ENCODE measurements at places on chromosomes 2 and 18.

GRCh38 chr2:168336786-168337388, 89.5 kb upstream of the STK39 start:
- H3K36me3 ChIP-seq: no peaks in the 10 kb centered on the region
- no peak overlapping the region for H3K4me3 ChIP-seq
- peaks cover 6% of the 10 kb centered on the region for H3K4me1 ChIP-seq
- peaks cover 15% of the 10 kb centered on the region for H3K27me3 ChIP-seq

DNA sequence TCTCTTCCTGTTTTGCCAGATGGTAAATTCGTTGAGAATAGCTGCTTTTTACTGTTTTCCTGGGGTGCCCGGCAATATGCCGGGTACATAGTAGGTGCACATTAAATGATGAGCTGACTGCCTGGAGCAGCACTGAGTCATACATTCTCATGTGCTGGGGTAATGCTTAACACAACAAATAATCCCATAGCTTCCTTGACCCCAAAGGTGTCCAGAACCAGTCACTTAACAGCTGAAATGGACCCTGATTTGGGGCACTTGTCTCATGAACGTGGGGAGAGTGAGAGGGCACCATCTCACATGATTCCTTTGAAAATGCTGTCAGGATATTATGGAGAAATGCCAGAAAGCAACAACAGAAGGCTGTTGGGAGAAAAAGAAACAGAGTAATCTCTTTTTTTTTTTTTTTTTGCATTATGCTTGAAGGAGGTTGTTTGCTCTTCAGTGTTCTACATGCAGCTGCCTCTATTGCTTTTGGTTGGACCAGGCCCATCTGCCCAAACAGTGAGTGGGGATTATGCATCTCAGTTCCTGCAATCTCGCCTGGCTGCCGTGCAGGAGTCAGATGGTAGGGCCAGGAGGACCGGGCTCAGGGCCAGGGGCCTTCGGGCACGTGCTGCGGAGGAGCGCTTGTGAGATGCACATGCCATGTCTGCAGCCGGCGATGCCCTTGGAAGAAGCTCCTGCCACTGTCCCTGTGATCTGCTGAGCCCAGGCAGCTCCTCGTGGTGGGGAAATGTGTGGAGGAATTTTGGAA, 162.1 kb downstream of the SH3RF3 start:
- H3K27me3 ChIP-seq: peaks cover 10% of the 10 kb centered on the region
- DNase-seq: no peak
- no peaks in the 10 kb centered on the region for H3K36me3 ChIP-seq
- H3K27ac ChIP-seq: no peak overlapping the region
- no peaks in the 10 kb centered on the region for H3K4me1 ChIP-seq
- no peak overlapping the region for H3K4me3 ChIP-seq

GRCh38 chr18:11872479-11873136, 21.4 kb downstream of the CHMP1B start:
- peaks cover 2% of the 10 kb centered on the region for H3K4me1 ChIP-seq
- H3K4me3 ChIP-seq: no peak overlapping the region
- H3K36me3 ChIP-seq: peaks cover 4% of the 10 kb centered on the region
- peaks cover 5% of the 10 kb centered on the region for H3K27me3 ChIP-seq
- no peak overlapping the region for H3K27ac ChIP-seq
- DNase-seq: no peak

DNA sequence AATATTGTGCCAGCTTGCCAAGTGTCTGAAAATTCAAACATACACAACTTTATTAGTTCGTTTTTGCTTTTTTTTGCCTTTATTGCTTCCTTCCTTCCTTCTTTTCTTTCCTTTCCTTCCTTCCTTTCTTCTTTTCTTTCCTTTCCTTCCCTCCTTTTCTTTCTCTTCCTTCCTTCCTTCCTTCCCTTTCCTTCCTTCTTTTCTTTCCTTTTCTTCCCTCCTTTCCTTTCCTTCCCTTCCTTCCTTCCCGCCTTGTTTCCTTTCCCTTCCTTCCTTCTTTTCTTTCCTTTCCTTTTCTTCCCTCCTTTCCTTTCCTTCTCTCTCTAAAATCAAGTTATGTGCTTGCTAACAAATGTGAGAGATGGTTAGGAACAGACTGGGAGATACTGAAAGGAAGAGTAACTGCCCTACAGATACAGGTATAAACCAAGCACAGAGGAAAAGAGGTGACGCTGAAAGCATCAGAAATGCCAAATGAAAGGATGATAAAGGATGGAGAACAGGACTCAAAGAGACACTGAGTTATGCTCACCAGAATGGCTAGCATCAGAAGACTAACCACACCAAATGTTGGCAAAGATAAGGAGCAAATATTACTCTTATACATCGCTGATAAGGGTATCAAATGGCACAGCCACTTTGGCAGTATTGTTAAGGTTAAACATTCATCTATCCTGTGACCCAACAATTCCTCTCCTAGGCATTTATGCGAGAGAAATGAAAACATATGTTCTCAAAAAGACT, 151.6 kb downstream of the MREG start:
- H3K36me3 ChIP-seq: no peaks in the 10 kb centered on the region
- no peak overlapping the region for H3K4me3 ChIP-seq
- peaks cover 11% of the 10 kb centered on the region for H3K27me3 ChIP-seq
- no peaks in the 10 kb centered on the region for H3K4me1 ChIP-seq
- DNase-seq: no peak
- no peak overlapping the region for H3K27ac ChIP-seq

DNA sequence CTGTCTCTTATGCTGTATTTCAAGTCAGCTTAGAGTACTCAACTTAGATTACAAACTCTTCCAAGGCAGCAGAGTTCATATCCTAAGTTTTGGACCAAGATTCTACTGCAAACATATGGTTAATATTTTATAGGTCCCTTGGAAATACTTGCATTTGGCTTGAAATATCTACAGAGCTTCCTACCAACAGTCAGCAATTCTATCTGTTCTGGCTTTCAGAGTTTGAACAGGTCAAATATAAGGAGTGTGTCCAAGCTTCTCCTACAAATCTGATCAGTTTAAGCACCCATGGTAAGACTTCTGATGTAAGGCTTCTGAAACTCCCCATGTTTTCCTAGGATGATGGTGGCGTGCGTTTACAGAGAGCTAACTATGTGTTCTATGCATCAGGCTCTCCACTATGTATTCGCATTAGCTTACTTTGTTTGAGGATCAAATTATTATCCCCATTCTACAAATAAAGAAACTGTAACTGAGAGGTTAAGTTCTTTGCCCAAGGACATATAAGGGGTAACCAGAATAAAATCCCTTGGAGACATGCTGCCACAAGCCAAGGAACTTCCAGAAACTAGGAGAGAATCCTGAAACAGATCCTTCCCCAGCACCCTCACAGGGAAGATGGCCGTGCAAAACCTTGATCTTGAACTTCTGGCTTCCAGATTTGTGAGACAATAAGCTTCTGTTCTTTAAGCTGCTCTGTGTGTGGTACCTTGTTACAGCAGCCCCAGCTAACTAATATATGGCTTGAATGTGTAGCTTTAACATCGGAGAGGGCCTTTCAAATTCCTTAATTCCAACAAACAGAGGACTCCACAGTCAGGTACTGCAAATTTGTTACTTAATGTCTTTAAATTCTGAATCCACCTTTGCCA, 55.1 kb downstream of the ATP8B1 start:
- H3K4me3 ChIP-seq: no peak overlapping the region
- no peak for DNase-seq
- peaks cover 4% of the 10 kb centered on the region for H3K27me3 ChIP-seq
- H3K36me3 ChIP-seq: no peaks in the 10 kb centered on the region
- peaks cover 7% of the 10 kb centered on the region for H3K4me1 ChIP-seq

DNA sequence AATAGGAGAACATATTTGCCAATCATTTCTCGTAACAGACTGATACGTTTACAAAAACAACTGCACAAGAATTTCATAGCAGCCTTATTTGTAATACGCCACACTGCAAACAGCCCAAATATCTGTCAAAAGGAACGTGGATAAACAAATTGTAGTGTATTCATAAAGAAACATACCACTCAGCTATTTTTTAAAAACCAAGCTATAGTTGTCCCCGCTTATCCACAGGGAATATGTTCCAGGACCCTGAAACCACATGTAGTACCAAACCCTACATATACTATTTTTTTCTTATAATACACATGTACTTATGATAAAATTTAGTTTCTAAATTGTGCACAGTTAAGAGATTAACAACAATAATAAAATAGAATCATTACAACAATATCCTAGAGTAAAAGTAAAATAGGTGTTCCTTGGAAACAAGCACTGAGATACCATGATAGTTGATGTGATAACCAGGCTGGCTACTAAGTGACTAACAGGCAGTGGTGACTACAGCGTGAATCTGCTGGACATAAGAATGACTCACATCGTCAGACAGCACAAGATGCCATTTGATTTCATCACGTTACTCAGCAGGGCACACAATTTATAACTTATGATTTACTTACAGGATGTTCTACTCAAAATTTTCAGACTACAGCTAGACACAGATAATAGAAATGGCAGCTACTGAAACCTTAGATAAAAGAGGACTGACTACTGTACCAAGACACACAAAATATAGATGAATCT, 367.4 kb downstream of the NCKAP5 start:
- H3K4me3 ChIP-seq: no peak overlapping the region
- no peaks in the 10 kb centered on the region for H3K27me3 ChIP-seq
- H3K27ac ChIP-seq: no peak overlapping the region
- no peaks in the 10 kb centered on the region for H3K4me1 ChIP-seq
- no peak for DNase-seq

DNA sequence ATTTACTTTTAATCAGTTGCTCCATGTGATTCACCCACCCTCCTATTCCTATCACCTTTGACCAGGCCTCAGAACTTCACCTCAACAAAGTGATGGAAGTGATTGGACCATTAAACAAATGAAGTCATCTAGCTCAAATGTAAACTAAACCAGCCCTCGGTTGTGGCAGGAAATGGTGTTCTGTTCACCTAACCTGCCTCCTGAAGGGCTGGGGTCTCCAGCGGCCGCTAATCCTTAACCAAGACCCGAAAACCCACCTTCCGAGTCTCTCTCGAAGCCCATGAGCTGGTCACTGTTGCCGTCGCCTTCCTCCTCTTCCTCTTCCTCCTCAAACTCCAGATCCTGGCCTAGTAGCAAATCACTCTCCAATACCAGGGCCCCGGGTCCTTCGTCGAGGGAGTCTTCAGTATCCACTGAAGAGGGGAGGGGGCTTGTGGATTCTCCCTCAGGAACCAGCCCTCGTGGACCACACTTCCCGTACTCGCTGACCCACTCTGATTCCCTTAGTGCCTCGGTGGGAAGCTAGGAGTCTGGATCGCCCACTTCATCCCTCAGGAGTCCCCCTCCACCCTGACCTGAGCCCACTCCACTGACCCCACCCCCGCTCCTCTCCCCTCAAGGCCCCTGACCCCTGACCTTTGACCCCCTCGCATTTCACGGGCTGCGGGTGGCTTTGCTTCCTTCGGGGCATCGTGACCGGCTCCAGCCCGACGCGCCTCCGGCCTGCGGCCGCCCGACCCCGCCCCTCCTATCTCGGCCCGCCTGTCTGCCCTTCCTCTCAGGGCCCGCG, 503 bp downstream of the ZNF513 start:
- H3K4me1 ChIP-seq: peaks cover 18% of the 10 kb centered on the region
- peak overlapping the region; percentile 86 for H3K4me3 ChIP-seq
- peak overlapping the region; percentile 89 for H3K27ac ChIP-seq
- no peaks in the 10 kb centered on the region for H3K27me3 ChIP-seq
- peaks cover 89% of the 10 kb centered on the region for H3K36me3 ChIP-seq
- no peak for DNase-seq

- no peaks in the 10 kb centered on the region for H3K27me3 ChIP-seq
- peaks cover 25% of the 10 kb centered on the region for H3K4me1 ChIP-seq
- peak overlapping the region; percentile 70 for H3K4me3 ChIP-seq
- no peaks in the 10 kb centered on the region for H3K36me3 ChIP-seq
- DNase-seq: peak; percentile 85
These were observed 2.2 kb downstream of the SH2D6 start for GRCh38 chr2:85420536-85421259.

DNA sequence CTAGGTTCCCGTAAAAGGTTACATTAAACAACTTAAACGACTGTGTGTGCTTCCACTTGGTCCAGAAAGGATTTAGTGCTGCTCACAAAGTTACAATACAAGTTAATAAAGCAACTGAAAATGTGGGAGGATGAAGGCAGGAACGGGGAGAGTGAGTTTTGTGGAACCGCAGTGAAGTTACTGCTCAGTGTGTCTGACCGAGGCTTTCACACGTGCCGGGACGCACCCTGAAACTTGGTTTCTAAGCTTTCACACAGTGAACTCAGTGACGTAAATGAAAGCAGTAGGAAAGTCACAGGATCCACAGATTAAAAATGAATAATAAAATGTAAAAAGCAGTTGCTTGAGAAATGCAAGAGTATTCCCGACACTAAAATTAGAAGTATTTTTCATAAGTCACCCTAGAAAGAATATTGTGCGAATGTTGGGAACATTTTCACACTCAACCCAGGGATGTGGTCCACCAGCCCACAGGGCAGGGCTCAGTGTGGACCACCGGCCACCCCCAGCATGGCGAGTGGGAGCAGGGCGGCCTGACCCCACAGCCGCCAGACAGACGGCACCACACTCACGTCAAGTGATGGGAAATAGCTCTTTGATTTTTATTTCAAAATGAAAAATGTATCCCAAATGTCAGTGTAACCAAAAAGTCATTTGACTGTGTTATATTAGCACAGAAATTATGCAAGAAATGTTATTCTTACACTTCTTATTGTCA, 32.6 kb upstream of the CHMP1B start:
- no peak overlapping the region for H3K27ac ChIP-seq
- no peaks in the 10 kb centered on the region for H3K4me1 ChIP-seq
- no peak overlapping the region for H3K4me3 ChIP-seq
- H3K27me3 ChIP-seq: no peaks in the 10 kb centered on the region
- no peaks in the 10 kb centered on the region for H3K36me3 ChIP-seq

DNA sequence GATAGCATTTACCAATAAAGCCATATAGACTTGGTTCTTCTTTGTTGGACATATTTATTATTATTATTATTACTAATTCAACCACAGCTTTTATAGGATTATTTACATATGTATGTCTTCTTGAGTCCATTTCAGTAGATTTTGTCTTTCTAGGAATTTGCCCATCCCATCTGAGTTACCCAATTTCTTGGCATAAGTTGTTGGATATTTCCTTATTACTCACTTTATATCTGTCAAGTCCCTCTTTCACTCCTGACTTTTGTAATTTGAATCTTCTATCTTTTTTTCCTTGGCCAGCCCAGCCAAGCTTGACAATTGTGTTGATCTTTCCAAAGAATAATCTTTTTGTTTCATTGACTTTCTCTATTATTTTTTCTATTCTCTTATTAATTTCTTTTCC, 543.7 kb downstream of the SUCLG1 start:
- no peaks in the 10 kb centered on the region for H3K4me1 ChIP-seq
- H3K27ac ChIP-seq: no peak overlapping the region
- no peak for DNase-seq
- H3K27me3 ChIP-seq: no peaks in the 10 kb centered on the region
- no peak overlapping the region for H3K4me3 ChIP-seq
- no peaks in the 10 kb centered on the region for H3K36me3 ChIP-seq

GRCh38 chr2:10320575-10320931, 17.8 kb downstream of the HPCAL1 start:
- peaks cover 30% of the 10 kb centered on the region for H3K36me3 ChIP-seq
- H3K27me3 ChIP-seq: no peaks in the 10 kb centered on the region
- no peak overlapping the region for H3K27ac ChIP-seq
- H3K4me1 ChIP-seq: peaks cover 15% of the 10 kb centered on the region
- no peak for DNase-seq
- no peak overlapping the region for H3K4me3 ChIP-seq

All from activated T-helper 2 cell treated with anti-CD3 and anti-CD28 coated beads, Interferon-gamma antibody, Interleukin-2, Interleukin-4, amounts not matched to agents 10 μg/mL and 5 μg/mL and 100 μg/mL, durations not matched to agents 14 hours and 24 hours and 36 hours (primary cell).